ENCODE measurements at places on chromosomes 1 and 21.

DNA sequence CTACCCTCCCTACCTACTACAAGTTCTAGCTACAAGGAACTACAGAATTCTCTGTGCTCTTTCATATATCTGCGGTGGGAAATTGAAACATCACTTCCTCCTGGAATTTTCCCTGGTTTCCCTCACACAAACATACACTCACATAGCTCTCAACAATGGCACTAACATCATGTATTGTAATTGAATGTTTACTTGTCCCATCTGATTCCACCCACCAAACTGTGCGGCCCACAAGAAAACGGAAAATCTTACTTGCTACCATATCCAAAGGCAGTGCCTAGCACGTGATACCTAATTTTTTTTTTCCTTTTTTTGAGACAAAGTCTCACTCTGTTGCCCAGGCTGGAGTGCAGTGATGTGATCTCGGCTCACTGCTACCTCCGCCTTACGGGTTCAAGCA, 33.9 kb downstream of the NDC1 start:
- DNase-seq = no peak

GRCh38 chr1:170436928-170437327, 95.0 kb upstream of the GORAB start:
- no peak for DNase-seq

GRCh38 chr1:51926171-51926812, 47.8 kb upstream of the NRDC start:
- DNase-seq = peak; percentile 12

GRCh38 chr1:199936441-199936840, 91.1 kb upstream of the NR5A2 start:
- DNase-seq = no peak

DNA sequence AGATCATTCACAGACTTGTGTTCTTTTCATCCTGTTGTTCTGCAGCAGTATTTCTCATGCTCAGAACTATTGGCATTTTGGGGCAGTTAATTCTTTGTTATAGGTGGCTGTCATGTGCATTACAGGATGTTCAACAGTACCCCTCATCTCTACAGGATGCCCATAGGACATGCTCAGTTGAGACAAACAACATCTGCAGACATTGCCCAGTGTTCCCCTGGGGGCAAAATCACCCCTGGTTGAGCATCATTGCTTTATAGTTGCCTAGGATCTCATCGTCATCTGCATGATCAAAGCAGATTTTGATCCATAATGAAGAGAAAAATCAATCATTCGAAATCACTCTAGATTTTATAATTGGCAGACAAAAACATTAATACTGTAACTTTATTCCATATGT, 222.5 kb upstream of the CACYBP start:
- no peak for DNase-seq

DNA sequence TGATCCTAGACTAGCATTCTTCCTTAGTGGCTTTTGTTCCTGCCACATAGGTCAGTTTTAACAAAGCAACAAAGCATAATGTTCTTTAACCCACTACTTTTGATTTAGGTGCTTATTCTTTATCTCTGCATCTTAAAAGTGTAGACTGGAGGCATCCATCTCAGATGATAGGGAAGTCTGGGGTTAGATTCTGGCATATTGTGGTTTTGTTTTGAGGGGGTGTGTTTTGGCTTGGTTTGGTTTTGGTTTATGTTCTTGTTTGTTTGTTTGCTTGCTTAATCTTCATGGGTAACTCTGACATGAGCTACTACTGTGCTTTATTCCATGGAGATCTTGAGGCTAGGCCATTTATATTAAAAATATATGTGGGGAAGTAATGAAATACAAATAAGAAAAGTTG, 40.3 kb upstream of the MYOCOS start:
- no peak for DNase-seq

DNA sequence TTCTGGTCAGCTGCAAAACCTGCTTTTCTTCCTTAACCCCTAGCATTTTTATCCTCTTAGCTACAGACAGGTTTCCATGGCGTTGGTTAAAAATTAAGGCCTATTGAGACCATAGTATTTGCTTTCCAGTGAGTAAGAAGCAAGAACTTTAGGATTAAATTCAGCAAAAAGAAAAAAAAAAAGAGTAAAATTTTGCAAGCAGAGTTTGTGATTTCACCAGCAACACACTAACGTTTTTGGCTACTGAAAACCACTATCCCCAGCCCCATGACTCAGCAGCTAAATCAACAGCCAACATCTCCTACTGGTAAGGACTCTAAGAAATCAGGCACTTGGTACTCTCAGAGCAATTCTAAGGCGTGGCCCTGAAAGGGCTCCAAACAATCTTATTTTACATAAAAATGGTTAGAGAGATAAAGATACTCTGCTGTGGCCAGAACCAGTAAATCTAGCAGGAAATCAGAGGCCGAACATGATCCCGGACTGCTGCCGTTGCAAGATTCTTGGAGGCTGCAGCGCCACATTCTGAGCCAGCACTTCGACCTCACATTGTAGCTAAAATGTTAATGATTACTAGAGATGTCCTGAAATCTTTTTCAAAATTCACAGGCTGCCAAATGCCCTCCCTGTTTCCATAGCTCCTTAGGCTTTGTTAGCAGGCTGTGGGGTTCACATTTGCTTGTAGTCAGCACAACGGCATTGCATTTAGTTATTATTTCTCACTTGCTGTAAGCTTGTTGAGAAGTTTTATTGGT, 1.6 kb upstream of the ENO1 start:
- no peak for DNase-seq

DNA sequence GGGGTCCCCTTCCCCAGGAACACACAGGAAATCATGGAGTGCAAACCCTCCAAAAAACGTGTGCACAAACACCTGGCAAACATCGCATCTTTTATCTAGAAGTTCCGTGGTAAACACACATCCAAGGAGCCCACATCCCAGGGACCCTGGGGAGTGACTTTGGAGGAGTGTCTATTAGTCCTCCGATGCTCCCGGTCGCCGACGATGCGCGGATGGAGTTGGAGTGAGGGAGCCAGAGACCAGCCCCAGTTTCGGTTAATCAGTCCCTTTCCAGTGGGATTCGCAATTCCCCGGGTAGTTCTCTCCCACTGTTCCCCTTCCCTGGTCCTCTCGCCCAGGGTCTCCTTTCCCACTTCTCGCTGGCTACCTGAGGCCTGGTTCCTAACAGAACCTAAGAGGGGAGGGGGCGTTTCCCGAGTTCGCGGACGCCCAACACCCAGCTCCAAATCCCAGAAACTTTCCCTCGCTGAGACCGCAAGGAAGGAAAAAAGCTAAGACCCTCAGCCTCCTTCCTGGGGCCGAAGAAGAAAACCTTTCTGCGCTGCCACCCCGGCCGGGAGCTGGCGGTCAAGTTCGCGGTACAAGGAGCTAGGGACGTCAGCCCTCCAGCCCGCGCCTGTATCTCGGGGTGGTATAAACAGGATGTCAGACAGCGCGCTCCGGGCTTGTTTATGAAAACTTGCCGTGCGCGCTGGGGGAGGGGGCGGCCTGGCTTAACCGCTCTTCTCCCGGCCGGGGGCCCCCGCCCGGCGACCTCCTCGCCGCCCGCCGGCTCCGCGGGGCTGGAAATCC, 787 bp downstream of the JAK1 start:
- peak; percentile 38 for DNase-seq

- no peak for DNase-seq
Measured at GRCh38 chr1:165647517-165647916, 16.5 kb downstream of the MGST3 start.

DNA sequence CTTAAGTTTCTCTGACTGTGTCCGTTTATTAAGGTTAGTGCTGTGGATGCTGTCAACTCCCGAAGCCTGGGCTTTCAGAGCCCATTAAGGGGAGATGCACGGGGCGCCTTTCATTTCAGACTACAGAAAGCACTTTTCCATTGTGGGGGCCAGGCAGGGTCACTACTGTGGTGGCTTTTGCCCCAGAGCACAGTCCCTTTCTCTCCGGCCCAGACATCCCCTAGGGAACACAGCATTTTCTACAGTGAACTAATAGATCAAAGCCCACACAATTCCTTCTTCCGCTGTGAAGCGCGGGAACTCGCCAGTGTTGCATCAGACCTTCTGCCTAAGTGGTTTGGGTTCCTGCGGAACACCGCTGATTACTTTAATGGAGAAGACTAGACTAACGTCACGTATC, 26.8 kb upstream of the MAP1LC3C start:
- no peak for DNase-seq

- DNase-seq = no peak
Measured at GRCh38 chr1:60504206-60504840, 430.8 kb upstream of the C1orf87 start.
